ENCODE measurements at places on chromosomes 1 and 21.

- DNase-seq: no peak
These were observed 82.7 kb downstream of the CDC7 start for GRCh38 chr1:91583326-91583755.

DNA sequence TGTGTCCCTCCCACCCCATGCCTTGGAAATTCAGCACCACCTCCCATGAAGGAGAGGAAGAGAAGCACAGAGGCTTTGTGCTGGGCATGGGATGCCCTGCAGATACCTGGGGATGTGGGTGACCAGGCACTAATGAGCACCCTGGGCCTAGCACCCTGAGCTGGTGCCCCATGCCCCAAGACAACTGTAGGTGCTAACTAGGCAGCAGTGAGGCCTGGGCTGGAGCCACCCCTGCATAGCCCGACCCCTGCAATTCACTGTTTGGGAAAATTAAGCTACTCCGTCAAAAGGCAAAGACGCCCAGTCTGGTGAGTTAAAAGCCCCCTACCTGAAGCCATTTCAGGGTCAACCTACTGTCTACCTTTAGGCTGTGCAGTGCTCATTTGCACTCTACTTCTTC is 5.4 kb downstream of the KCNA2 start:
- DNase-seq: peak; percentile 6

DNA sequence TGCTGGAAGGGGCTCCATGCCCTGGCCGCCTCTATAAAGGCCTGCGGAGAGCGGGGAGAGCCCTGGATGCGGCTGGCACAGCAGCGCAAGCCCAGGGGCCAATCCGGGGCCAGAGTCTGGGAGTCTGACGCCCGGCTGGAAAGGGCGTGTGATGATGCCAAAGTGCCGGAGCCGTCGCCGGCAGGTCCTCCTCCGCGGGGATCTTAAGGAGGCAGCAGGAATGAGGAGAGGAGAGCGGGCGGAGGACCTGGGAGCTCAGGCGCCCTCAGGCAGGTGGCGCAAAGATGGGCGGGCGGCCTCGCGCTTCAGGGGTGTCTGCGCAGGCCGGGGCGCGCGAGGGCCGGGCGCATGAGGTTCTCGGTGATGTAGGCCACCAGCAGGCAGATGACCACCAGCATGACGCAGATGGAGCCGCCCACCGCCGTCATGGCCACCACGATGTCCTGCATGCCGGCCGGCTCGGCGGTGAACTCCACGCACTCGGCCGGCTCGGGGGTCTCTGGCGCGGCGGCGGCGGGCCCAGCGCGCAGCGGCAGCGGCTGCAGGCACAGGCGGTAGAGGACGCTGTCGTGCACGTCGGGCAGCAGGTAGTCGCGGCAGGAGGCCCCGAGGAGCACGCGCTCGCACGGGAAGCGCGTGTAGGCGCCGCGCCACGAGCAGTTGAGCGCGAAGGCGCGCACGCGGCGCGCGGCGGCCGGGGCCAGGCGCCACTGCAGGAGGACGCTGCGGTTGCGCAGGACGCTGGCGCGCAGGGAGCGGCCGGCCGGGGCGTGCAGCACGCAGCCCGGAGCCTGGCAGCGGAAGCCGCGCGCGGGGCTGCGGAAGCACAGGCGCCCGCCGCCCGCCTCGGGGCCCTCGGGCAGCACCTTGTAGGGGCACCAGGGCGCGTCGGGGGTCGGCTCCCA is 653 bp downstream of the FNDC10 start:
- DNase-seq: peak; percentile 56

DNA sequence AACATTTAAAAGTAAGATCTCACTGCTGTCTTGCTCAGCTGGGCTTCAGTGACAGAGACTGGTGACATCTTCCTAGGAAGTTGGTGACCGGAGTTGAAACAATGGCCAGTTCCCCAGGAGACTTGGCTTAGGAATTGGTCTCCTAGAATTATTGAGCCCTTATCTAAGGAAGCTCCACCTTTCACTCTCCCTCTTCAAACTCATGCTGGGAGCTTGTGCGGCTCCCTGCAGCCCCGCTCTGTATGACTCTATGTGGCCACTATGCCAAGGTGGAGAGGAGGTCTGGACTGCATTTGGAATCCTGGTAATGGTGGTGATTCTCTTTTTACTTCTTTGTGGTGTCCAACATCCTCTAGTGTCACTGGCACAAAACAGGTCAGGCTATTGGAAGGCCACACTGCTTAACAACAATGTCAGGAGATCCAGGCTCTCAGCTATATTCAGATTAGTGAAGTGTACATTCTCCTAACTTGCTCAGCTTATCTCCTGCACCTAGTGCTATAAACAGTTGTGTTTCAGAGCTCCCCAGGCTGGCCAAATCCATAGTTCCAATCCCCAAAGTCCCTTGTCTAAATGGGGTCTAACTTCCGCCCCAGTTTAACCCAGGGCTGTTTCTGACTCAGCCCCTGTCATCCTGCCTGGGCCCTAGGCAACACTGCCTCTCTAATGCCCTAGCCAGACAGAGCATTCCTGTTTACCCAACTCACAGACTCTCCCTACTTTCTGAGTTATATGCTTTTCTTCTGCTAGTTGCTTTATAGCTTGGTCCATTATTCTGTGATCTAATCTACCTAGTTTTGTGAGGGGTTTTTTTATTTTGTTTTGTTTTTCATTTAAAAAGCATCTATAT is 18.3 kb downstream of the ATP2B4 start:
- DNase-seq: no peak

GRCh38 chr1:159211331-159212136 is 6.9 kb downstream of the ACKR1 start:
- DNase-seq: peak; percentile 46

- DNase-seq: no peak
These were observed 112.5 kb upstream of the RAB4A start for GRCh38 chr1:229158341-229158921.

GRCh38 chr1:30867537-30867936 is 41.0 kb downstream of the SDC3 start:
- DNase-seq: no peak

- DNase-seq: no peak
These were observed 1.7 kb downstream of the OSCP1 start for GRCh38 chr1:36448530-36449056.

DNA sequence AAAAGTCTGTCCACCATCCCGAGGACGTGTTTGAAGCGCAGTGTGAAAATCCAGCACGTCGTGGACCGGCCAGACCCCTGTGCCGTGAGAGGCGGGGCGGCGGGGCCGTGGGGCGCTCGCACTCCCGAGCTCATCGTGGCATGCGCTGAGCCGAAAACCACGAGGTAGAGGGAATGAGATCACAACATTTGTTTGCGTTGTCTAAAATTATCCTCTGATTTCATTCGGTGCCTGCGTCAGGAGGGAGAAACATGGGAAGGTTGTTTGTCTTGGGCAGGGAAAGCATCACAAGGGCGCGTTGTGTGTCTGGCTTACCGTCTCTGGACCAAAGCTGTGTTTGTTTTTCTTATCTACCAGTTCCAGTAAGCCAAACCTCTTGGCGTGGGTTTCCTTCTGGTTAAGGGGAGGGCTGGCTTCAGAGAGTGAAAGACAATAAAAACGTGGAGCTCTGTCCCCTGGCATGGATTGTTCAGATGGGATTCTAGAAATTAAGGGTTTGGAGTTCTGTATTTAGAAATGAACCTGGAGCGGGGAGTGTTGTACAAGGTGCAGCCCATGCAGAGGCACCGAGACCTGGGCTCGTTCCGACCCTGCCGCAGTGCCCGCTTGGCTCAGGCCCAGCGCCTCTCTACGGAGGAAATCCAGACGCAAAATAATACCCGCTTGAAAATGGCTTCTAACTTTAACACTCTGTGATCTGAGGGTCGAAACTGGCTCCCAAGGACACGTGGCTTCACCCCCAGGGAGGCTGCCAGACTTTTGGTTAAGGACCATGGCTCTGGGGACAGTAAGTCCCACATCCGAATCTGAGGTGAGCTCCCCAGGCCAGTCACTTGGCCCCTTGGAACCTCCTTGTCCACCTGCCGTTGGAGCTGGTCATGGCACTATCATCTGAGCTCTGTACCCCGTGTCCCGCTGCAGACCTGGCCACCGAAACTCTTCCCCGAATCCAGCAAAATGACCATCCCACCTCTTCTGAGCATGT is 68.7 kb upstream of the FAM3B start:
- no peak for DNase-seq

DNA sequence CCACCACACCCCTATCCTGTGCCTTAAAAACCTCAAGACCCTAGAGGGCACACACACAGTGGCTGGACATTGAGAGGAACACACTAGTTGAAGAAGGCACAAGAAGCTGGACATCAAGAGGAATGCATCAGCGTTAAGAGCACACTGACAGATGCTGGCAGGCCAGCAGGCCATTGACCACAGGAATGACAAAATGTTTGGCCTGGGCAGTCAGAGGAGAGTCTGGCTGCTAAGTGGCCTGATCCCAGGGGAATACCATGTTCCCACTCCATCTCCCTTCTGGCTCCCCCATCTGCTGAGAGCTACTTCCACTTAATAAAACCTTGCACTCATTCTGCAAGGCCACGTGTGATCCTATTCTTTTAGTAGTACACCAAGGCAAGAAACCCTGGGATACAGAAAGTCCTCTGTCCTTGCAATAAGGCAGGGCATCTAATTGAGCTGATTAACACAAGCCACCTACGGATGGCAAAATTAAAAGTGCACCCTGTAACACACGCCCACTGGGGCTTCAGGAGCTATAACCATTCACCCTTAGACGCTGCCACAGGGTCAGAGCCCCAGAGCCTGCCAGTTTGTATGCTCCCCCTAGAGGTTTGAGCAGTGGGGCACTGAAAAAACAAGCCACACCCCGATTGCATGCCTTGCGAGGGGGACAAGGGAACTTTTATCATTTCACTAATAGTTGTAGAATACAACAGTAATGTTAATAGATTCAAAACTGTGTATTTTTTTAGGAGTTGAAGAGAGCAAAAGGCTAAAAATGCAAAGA is 1216.1 kb upstream of the NCAM2 start:
- DNase-seq: no peak

- no peak for DNase-seq
These were observed 81.6 kb upstream of the ACTL8 start for GRCh38 chr1:17673329-17674072.

GRCh38 chr1:26814377-26814776 is 12.1 kb upstream of the ZDHHC18 start:
- no peak for DNase-seq

- DNase-seq: no peak
These were observed 6.0 kb upstream of the VASH2 start for GRCh38 chr1:212944229-212944901.

DNA sequence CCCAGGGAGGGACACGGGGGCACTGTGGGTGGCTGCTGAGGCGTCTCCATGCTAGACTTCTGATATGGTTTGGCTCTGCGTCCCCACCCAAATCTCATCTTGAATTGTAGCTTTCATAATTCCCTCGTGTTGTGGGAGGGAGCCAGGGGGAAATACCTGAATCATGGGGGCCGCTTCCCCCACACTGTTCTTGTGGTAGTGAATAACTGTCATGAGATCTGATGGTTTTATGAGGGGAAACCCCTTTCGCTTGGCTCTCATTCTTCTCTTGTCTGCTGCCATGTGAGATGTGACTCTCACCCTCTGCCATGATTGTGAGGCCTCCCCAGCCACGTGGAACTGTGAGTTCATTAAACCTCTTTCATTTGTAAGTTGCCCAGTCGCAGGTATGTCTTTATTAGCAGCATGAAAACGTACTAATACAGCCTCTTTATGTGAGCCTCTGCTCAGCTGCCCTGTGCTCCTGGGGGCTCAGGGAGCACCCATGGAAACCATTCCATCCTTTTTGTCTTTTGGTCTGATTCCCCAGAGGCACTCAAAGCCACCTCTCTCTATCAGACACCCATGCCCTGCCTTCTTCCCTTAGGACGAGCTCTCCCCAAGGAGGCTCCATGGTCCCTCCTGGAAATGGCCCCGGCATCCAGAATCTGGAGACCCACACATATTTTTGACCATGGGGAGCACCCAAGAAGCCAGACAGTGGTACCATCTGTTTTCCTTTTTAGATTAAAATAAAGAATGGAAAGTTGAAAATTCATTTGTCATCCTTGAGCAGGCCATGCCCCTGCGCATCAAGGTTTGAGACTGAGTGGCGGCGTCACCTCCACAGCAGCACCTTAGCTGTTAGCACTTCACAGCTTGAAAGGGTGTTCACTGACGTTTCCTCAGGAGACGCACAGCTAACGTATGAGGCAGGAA is 65.9 kb upstream of the FAM20B start:
- DNase-seq: no peak

DNA sequence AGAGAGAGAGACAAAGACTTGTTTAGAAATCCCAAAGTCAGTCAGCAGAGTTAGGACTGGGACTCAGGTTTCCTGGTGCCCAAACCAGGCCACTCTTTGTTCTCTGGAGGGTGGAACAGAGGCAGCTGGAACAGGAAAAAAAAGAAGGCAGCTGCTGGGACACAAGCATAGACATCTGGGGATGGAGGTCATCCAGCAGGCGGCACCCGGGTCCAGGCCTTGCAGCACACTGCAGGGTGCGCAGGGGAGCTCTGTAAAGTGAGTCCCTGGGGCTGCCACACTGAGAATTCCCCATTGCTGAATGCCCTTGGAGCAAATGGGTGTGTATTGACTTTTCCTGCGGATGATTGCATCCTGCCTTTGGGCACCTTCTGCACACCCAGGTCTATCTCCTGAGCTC is 222.9 kb upstream of the CSF3R start:
- DNase-seq: no peak

DNA sequence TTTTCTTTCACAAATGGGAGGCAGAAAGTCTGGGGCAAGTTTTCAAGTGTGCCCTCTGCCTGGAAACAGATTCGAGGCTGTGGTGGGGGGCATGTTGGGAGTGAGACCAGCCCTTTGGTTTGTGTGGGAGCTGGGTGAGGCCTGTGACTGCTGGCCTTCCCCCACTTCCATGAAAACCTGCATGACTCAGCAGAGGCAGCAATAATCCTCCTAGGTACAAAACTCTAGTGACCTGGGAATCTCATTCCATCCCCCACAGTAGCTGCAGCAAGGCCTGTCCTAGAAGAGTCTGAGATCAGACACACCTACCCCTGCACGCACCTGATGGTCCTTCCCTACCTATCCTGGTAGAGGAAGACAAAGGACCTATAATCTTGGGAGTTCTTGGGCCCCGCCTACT is 42.1 kb upstream of the KIAA0040 start:
- DNase-seq: no peak

DNA sequence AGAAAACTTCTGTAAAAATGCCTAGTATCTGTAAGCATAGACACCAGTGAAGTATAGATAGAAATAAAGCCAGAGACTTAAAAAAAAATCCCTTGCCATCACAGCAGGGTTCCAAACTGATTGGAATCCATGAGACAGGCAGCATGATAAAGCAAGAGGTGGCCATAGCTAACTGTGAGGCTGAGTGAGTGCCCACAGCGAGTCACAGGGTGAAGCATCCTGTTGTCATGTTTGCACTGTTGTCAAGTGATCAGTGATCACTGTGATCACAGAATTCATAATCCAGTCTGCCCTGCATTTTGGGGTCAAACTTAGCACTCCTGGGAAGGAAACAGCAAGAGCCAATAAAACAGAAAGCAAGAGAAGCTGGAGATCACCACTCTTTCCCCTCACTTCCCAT is 33.3 kb downstream of the LRRC8B start:
- DNase-seq: no peak

GRCh38 chr1:10033359-10033845 is 644 bp downstream of the UBE4B start:
- no peak for DNase-seq

DNA sequence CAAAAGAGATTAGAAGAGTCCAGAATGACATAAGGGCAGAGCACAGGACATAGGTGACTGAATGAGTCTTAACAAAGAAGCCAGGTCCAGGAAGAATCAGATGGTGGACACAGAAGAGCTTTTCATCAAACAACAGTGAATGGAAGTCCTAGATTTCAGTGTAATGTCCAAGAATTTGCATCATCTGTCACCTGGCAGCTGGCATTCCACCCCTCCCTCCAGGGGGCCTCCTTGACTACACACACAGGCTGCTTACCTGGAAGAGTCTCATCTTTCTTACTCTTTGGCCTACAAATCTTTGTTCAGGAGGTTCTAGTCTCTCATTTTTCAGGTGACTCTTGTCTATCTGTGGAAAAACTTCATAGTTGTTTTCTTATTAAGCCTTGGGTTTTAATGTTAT is 36.2 kb downstream of the GORAB start:
- no peak for DNase-seq
